ENCODE measurements at places on chromosomes 12 and 14.

DNA sequence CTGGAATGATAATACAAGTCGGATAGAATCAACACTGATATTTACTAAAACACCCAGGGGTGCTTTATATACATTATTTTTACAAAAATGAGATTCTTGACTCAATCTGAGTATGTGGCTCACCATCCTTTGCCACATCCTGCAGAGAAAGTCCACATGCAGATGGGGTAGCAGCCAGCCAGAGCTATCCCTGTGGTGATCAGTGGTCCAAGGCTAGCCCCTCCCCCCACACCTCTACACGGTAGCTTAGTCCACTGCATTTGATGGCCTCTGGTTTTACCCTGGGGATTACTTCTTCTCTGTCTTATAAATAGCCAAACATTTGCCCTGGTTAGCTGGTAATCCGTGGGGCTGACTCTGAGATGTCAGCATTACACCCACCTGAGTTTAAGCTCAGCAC lies 28.1 kb upstream of the TTC7B start:
- DNase-seq, result no peak

GRCh38 chr14:63745858-63746425 lies 18.1 kb upstream of the SGPP1 start:
- DNase-seq, result no peak

GRCh38 chr12:591167-592023 lies 71.8 kb downstream of the NINJ2 start:
- peak; percentile 61 for DNase-seq

DNA sequence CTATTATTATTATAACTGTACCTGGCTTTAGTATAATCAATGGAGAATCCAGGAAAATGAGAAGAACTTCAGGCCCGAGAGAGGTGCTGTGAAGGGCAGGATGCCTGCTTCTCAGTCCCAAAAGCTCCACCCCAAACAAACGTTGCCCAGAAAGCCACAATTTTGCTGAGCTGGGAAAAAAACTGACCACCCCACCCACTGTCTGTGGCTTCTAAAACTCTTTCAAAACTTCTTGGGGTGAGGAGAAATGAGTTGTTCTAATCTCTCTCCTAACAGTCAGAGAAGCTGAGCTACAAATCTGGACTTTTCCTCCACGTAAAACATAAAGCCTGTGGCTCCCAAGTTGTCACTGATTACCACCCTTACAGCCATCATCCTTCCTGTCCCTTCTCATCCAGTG lies 13.4 kb downstream of the VDR start:
- peak; percentile 48 for DNase-seq

DNA sequence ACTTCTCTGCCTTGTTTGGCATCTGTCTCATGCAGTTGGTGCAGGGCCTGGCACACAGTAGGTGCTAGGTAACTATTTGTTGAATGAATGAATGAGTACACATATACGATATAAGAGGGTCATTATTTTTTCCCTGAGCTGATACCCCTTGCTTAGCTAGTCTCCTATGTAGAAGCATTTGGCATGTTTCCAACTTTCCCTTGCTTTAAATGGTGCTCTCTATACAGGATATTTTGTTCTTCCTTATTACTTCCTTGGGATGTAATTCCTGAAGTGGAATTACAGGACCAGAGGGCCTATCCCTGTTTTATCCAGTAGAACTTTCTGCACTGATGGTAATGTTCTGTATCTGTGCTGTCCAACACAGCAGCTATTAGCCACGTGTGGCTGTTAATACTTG lies 250.1 kb upstream of the PWP1 start:
- no peak for DNase-seq

GRCh38 chr12:77734214-77734883 lies 96.3 kb upstream of the NAV3 start:
- DNase-seq, result no peak

- DNase-seq, result peak; percentile 25
Measured at GRCh38 chr14:101926620-101927019, 37.8 kb upstream of the DYNC1H1 start.

DNA sequence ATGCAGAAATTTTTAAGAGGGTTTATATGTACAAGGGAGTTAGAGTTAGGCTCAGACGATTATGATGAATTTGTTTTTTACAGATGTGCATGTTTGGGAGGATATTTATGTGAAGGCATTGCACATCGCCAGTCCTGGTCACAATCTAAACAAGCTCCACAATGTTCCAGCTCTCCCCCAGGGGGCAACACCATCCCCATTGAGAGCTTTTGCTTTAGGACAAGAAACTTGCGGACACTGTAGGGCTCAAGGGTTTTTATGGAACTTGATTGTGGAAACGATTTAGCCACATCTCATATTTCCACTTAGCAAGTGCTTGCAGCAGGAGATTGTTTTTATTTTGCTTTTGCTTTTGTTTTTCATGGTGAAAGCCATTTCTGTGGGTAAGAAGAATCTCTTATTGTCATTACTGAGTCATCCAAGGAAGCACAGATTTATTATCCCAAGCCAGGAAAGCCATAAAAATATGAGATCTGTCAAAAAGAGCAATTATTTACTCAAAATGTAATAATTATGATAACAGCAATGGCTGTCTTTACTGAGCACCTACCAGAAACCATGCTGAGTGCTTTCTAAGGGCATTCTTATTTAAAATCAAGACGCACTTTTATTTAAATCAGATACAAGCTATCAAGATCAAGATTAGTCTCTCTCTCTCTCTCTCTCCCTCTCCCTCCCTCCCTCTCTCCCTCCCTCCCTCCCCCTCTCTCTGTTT lies 276.7 kb upstream of the SRRM4 start:
- no peak for DNase-seq

GRCh38 chr12:67358781-67359338 lies 89.7 kb downstream of the CAND1 start:
- no peak for DNase-seq

All from sigmoid colon (tissue), 7 donors.